T-cell (primary cell): ENCODE measurements at places on chromosomes 7 and 10.

DNA sequence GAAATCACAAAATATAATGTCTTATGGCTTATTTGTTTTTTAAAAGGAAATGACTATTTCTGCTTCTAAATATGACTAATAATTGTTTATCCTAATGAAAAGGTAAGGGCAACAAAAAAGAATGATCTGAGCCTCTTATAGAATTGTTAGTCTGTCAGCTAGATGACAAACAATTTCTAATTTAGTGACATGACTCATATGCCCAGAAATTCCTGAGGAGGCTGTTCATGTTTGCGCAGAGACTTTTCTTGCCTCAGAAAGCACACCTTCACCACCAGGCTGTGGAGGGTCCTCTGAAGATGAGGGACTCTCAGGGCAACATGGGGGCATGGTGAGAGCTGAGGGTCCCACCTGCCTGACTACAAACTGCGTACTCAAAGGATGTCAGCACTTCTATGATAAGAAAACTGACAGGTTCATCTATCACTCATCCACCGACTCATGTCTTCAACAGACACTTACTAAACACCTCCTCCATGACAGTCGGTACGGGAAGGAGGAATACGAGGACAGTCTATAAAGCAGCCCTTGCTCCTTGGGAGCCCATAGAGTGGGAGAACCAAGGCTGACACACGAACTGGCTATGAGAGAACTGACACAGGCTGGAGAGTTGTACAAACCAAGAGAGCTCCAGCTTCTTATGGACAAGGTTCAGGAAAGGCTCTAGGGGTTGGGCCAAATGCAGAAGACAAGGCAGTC, 102.0 kb downstream of the PKD1L1 start:
- H3K27ac ChIP-seq, result no peak overlapping the region
- no peaks in the 10 kb centered on the region for H3K27me3 ChIP-seq

- no peaks in the 10 kb centered on the region for H3K36me3 ChIP-seq
- H3K4me3 ChIP-seq, result no peak overlapping the region
- no peak for DNase-seq
- no peaks in the 10 kb centered on the region for H3K4me1 ChIP-seq
- no peak overlapping the region for H3K27ac ChIP-seq
These were observed 18.1 kb downstream of the LSM8 start for GRCh38 chr7:118202061-118202460.

- no peak for DNase-seq
- peaks cover 12% of the 10 kb centered on the region for H3K27me3 ChIP-seq
- H3K27ac ChIP-seq, result no peak overlapping the region
These were observed 14.2 kb upstream of the ACSL5 start for GRCh38 chr10:112359606-112360307.

DNA sequence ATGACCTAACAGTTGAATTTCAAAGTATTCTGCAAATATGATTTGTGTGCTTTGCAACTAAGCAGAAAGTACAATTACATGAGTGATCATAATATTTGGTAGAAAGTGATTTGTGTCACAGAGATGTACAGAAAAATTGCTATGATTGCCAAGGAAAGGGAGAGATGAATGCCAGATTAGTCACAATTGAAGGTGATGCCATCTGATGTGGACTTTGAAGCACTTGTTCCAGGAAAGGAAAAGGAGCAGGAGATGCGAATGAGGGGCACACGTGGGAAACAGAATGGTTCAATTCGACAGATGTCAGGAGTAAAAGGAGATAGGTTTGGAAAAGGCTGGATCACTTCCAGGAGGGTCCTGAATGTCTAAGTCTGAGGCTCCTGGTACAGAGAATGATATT, 153.1 kb upstream of the LAMB4 start:
- no peak overlapping the region for H3K27ac ChIP-seq
- no peak overlapping the region for H3K4me3 ChIP-seq
- H3K4me1 ChIP-seq, result no peaks in the 10 kb centered on the region
- peaks cover 3% of the 10 kb centered on the region for H3K27me3 ChIP-seq

GRCh38 chr10:71638064-71638821, 81.3 kb downstream of the C10orf105 start:
- no peaks in the 10 kb centered on the region for H3K36me3 ChIP-seq
- DNase-seq, result no peak
- no peaks in the 10 kb centered on the region for H3K4me1 ChIP-seq
- no peak overlapping the region for H3K27ac ChIP-seq

- no peaks in the 10 kb centered on the region for H3K27me3 ChIP-seq
- DNase-seq, result no peak
- peaks cover 12% of the 10 kb centered on the region for H3K4me1 ChIP-seq
- H3K27ac ChIP-seq, result no peak overlapping the region
These were observed 10.0 kb upstream of the TSPAN14 start for GRCh38 chr10:80444124-80444523.

GRCh38 chr7:149873970-149874643, 338 bp downstream of the ATP6V0E2 start:
- DNase-seq, result no peak
- no peak overlapping the region for H3K27ac ChIP-seq
- H3K27me3 ChIP-seq, result no peaks in the 10 kb centered on the region
- peak overlapping the region; percentile 83 for H3K4me3 ChIP-seq
- H3K36me3 ChIP-seq, result peaks cover 26% of the 10 kb centered on the region

DNA sequence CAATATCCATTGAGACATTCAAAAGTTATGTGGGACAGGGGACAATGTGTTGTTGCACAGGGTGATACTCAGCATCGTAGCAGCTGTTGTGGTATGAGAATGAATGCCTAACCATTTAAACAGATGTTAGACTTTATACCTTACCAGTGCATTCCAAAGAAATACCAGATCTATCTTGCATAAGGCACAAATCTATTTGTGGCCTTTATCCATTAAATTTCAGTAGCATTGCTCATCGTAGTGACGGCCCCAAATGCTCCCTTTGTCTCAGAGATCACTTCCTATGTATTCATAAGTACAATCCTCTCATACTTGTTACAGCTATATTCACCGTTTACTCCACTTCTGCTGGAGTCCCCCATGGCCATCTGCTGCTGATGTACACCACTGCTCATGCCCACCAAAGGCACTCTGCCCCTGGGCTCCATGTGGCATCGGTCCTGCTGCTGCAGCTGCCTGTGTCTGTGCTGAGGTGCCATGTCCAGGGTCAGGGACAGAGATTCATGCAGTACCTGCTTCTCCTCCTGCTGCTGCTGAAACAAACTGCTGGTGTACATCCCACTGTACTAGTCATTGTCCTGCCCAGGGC, 96.3 kb downstream of the CPED1 start:
- H3K4me3 ChIP-seq, result no peak overlapping the region
- H3K36me3 ChIP-seq, result no peaks in the 10 kb centered on the region
- no peak overlapping the region for H3K27ac ChIP-seq

DNA sequence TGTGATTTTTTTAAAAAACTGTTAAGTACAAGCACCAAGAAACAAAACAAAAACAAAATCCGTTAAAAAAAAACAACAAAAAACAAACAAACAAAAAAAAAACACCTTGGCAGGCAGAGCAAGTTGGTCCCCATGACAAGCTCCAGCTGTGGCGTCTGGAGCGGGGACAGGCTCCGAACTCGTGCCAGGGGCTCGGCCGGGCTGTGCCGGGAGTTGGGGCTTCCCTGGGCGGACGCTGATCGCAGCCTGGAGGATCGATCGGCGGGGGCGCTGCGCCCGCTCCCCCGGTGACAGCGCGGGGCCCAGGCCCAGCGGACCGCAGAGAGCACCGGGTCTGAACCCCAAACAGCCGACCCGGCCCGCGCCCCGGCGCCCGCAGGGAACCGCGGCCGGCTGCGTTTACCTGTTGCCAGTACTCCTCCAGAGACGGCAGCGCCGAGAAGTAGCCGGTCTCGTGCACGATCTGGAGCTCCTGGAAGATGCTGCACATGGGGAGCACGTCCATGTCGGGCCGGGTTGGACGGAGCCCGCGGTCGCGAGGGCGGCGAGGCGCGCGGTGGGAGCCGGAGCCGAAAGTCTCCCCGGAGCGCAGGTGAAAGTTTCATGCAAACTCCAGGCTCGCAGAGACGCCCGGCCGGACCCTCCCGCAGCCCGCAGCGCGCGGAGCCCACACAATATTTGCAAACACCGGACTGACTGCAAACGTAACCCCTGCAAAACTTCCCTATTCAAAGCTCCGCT, at the start of gene KLF6:
Gene KLF6 (minus strand): TSS at position 700 of the 741 bp plus-strand sequence. CDS start 195 bp downstream, at position 505.
- DNase-seq, result peak; percentile 38
- H3K4me1 ChIP-seq, result peaks cover 42% of the 10 kb centered on the region
- H3K36me3 ChIP-seq, result peaks cover 30% of the 10 kb centered on the region
- H3K4me3 ChIP-seq, result peak within 1 kb of the TSS; percentile 97

DNA sequence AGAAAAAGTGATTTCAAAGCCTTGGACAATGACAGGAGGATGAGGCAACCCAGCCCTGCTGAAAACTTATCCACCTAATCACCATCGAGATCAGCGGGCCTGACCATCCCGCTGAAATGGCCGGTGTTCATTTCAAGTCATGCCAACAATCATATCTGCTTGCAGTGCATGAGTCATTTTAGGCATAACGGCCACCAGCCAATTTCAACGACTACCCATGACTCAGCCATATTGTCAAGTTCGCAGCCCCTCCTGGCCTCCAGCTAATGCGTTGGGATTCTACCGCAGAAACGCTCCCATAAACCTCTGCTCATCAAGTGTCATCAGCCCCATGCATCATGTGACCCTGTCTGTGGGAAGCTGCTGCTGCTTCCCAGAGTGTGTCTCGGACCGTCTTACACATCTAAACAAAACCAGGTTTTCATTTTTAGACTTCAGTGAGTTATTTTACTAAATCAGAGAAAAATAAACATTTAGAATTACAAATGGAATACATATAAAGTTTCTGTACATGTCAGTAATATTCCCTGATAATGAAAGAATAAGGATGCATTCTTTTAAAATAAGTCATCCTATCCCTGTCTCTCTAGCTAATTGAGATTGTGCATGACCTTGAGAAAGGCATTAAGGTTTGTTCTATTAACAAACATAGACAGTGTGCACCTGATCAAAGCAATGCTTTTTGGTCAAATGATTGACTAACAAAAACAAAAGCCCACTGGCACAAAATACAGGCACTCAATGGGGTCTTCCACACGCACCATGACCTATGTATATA, 188.9 kb downstream of the ADAM12 start:
- no peak overlapping the region for H3K4me3 ChIP-seq
- H3K36me3 ChIP-seq, result no peaks in the 10 kb centered on the region
- H3K27me3 ChIP-seq, result no peaks in the 10 kb centered on the region
- H3K4me1 ChIP-seq, result no peaks in the 10 kb centered on the region
- H3K27ac ChIP-seq, result no peak overlapping the region

GRCh38 chr10:47335906-47336305, 12.3 kb upstream of the RBP3 start:
- H3K27ac ChIP-seq, result no peak overlapping the region
- no peaks in the 10 kb centered on the region for H3K36me3 ChIP-seq
- no peak for DNase-seq
- H3K4me1 ChIP-seq, result no peaks in the 10 kb centered on the region
- no peak overlapping the region for H3K4me3 ChIP-seq

DNA sequence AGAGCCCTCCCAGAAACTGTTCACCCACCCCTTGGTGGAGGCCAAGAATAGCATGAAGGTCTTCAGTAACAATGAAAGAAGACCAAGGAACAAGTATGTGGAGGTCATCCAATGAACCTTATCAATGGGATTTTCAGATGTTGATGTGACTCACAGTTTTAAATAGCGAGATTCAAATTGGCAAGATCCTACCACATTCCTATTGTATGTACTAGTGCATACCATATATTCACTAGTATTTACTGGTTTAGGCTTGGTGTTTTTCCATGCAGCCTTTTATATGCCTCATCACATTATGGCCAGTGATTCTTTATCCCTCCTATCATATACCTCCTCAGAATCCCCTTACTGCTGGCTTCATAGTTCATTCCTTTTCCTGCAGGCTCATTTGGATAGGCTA, 54.4 kb downstream of the ITGB8 start:
- no peak overlapping the region for H3K4me3 ChIP-seq
- DNase-seq, result no peak
- H3K27me3 ChIP-seq, result no peaks in the 10 kb centered on the region
- no peak overlapping the region for H3K27ac ChIP-seq

DNA sequence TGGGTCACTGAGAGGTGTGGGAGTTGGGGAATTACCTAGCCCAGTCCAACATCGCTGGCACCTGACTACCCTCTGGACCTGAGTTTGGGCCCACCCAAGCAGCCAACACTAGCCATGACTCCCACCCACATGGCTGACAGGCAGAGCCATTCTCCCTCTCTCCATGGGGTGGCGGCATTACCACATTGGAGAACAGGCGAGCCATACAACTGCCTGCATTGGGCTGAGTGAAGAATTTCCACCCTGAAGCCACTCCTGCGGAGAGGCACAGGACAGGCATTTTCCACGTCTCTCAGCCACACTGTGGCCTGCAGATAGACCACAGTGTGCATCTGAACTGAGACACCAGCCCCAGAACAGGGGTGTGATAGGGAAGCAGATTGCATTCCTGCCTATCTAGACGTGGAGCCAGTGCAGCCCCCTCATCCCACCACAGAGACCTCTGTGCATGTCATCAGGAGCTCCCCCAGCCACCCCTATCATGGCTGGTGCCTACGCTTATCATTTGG, 58.2 kb upstream of the ANTXRL start:
- peaks cover 10% of the 10 kb centered on the region for H3K36me3 ChIP-seq
- H3K4me3 ChIP-seq, result no peak overlapping the region
- no peak overlapping the region for H3K27ac ChIP-seq
- H3K27me3 ChIP-seq, result no peaks in the 10 kb centered on the region
- H3K4me1 ChIP-seq, result peaks cover 18% of the 10 kb centered on the region

GRCh38 chr10:102744374-102745051, 765 bp downstream of the WBP1L start:
- peak overlapping the region; percentile 50 for H3K27ac ChIP-seq
- H3K27me3 ChIP-seq, result no peaks in the 10 kb centered on the region

DNA sequence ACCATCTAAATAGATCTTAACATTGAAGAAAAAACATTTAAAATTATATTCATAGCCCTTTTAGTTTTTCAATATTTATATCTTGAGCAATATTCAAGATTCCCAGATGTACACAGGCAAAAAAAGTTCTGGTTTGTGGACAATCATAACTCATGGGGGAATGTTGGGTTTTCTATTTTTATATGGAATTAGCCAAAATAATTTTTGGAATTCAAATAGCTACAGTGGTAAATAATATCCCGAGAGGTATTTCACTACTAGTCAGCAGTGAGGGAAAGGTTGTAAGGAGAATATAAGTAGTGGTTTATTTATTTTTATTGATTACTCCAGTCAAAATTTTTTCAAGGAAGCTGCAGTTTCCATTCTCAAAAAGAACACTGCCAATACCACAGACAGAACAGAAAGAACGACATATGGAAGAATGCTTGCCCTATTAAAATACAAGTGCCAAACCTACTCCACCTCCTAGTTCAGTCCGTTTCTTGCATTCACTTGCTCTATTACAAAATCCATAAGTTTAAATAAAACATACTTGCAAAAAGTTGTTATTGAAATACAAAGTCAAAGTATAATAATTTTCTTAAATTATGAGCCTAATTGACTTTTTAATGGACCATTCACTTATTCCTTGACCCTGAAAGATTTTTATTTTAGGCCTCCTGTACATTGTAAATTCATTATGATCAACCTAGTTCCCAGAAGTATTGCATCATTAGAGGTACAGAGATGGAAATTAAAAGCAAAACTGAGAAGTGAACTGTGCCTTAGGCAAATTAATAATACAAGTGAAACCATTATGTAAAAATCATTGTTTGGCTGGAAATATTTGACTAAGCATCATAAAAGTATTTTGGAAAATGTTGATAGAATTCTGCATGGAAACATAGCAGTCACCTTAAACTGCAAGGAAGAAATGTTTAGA, 533.2 kb downstream of the PARD3 start:
- H3K36me3 ChIP-seq, result no peaks in the 10 kb centered on the region
- no peaks in the 10 kb centered on the region for H3K27me3 ChIP-seq
- H3K4me1 ChIP-seq, result no peaks in the 10 kb centered on the region
- no peak overlapping the region for H3K27ac ChIP-seq
- no peak overlapping the region for H3K4me3 ChIP-seq

- no peaks in the 10 kb centered on the region for H3K36me3 ChIP-seq
- no peak overlapping the region for H3K27ac ChIP-seq
- DNase-seq, result no peak
- H3K27me3 ChIP-seq, result peaks cover 20% of the 10 kb centered on the region
- H3K4me1 ChIP-seq, result no peaks in the 10 kb centered on the region
- H3K4me3 ChIP-seq, result no peak overlapping the region
These were observed 15.4 kb downstream of the MMRN2 start for GRCh38 chr10:86941991-86942421.
